ENCODE measurements at places on chromosomes 7 and 10.

DNA sequence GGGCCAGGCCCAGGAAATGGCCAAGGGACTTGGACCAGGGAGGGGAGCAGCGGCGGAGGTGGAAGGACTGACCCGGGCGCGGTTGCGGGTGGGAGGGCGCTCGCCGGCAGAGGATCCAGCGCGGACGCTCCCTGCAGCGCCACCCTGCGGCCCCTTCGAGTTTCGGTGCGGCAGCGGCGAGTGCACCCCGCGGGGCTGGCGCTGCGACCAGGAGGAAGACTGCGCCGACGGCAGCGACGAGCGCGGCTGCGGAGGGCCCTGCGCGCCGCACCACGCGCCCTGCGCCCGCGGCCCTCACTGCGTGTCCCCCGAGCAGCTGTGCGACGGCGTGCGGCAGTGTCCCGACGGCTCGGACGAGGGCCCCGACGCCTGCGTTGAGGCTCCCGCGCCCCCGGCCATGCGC lies 16.8 kb upstream of the ZNF467 start:
- peaks cover 76% of the 10 kb centered on the region for H3K4me1 ChIP-seq
- H3K27ac ChIP-seq: no peak overlapping the region
- peak; percentile 85 for DNase-seq
- peaks cover 65% of the 10 kb centered on the region for H3K27me3 ChIP-seq
- H3K4me3 ChIP-seq: no peak overlapping the region

DNA sequence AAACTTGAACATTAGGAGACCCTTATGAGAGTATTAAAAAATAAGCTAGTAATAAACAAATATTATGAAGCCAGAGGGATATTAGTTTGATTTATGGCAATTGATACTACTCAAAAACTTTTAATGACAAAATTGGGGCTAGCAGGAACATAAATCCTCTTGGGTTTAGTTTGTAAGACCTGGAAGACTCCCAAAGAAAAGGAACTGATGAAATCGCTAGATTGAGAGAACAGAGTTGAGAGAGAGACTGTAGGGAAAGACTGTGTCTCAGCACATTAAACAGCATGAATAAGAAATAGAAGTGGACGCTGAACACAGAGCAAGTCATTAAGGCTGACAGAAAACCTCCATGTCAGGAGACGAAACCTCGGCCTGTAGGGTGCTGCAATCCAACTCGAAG lies 56.4 kb downstream of the ICA1 start:
- no peak for DNase-seq
- no peak overlapping the region for H3K4me3 ChIP-seq
- H3K4me1 ChIP-seq: peaks cover 8% of the 10 kb centered on the region
- H3K27ac ChIP-seq: no peak overlapping the region
- H3K27me3 ChIP-seq: no peaks in the 10 kb centered on the region

GRCh38 chr10:114347791-114348190 lies 56.5 kb downstream of the AFAP1L2 start:
- H3K27me3 ChIP-seq: no peaks in the 10 kb centered on the region
- no peak overlapping the region for H3K27ac ChIP-seq
- H3K4me1 ChIP-seq: no peaks in the 10 kb centered on the region
- no peak overlapping the region for H3K4me3 ChIP-seq
- H3K36me3 ChIP-seq: no peaks in the 10 kb centered on the region

DNA sequence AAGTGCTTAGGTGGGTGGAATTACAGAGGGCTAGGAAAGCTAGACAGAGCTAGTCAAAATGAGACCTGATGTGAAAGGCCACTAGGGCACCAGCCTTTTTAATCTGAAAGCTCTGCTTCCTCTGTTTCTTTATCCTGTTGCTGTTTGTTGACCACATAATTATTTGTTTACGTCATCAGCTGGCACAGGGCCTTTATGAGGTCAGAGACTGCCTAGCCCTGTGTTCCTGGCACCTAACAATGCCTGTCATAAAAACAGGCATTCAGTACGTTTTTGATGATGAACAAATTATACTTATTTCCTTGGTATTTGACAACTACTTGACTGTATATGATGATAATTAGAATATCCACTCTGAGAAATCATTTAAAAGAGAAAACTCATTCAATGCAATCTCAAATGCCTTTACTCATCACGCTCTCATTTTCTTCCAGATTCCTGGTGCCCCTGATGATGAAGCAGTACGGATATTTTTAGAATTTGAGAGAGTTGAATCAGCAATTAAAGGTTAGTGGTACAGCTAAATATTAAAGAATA lies 26.0 kb downstream of the RBM17 start:
- no peaks in the 10 kb centered on the region for H3K4me1 ChIP-seq
- H3K27ac ChIP-seq: no peak overlapping the region
- peaks cover 70% of the 10 kb centered on the region for H3K36me3 ChIP-seq
- H3K27me3 ChIP-seq: no peaks in the 10 kb centered on the region

- no peak for DNase-seq
- H3K4me1 ChIP-seq: peaks cover 9% of the 10 kb centered on the region
- H3K27ac ChIP-seq: no peak overlapping the region
- peaks cover 31% of the 10 kb centered on the region for H3K27me3 ChIP-seq
- H3K36me3 ChIP-seq: no peaks in the 10 kb centered on the region
Measured at GRCh38 chr10:124560377-124561105, 98.9 kb downstream of the LHPP start.

Measured in K562 (cell line).